Heart right ventricle (tissue), 16 donors: ENCODE measurements at places on chromosomes 7 and 10.

GRCh38 chr10:111290649-111291048 is 213.8 kb downstream of the ADRA2A start:
- no peak overlapping the region for H3K4me3 ChIP-seq
- H3K27ac ChIP-seq: no peak overlapping the region
- H3K4me1 ChIP-seq: no peaks in the 10 kb centered on the region
- H3K27me3 ChIP-seq: no peaks in the 10 kb centered on the region
- H3K36me3 ChIP-seq: no peaks in the 10 kb centered on the region

DNA sequence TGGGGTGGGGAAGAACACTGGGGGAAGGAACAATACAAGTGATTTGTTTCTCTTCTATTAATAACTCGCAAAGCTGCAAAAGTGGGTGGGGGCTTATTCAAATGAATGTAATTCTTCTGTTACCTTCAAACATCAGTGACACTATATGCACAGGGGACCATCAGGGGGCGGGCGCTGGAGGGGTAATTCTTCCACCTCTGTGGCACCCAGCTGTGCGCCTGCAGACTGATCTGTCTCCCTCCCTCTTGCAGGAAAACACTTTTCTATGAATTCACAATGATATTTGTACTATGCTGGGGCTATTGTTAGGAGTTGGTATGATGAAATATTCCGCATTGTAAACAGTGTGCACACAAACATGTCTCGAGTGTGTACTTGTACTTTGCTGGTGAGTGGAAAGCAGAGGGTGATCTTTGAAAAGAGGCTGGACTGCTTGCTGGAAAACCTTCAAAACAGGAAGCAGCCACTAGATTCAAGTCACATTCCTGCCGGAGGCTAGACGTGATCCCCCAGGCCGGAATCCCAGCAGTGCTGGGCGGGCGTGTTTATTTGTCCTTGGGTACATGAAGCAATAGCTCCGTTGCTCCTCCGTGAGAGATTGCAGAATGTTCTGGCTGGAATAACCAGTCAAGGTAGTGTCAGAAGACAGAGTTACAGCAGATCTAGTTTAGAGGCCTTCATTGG is 15.8 kb upstream of the BNIP3 start:
- no peaks in the 10 kb centered on the region for H3K36me3 ChIP-seq
- peak overlapping the region; percentile 78 for H3K27ac ChIP-seq
- peak; percentile 37 for DNase-seq
- no peak overlapping the region for H3K4me3 ChIP-seq

GRCh38 chr10:44017483-44018145 is 367.3 kb downstream of the CXCL12 start:
- H3K4me1 ChIP-seq: peaks cover 38% of the 10 kb centered on the region
- no peaks in the 10 kb centered on the region for H3K36me3 ChIP-seq
- H3K27ac ChIP-seq: no peak overlapping the region
- no peak for DNase-seq

DNA sequence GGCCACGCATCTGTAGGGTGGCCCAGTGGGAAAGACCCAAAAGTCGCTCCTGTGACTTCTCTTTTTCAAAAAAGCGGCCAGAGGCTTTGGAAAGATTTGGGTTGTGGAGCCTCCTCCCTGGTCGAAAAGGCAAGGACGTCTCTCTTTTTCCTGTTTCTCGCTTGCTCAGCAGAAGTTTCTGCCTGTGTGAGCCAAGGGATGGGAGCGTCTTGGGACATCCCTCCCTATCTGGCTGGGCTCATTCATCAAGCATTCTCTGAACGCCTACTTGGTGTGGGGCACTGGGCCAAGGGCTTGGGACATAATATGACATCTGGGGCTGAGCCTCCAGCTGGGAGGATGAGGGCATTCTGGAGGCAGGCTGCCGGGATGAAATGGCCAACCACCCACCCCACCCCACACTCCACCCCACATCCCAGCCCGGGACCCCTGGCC is 120.9 kb downstream of the C10orf105 start:
- no peaks in the 10 kb centered on the region for H3K36me3 ChIP-seq
- H3K4me3 ChIP-seq: no peak overlapping the region
- no peaks in the 10 kb centered on the region for H3K27me3 ChIP-seq
- peaks cover 16% of the 10 kb centered on the region for H3K4me1 ChIP-seq
- H3K27ac ChIP-seq: no peak overlapping the region
- peak; percentile 78 for DNase-seq

DNA sequence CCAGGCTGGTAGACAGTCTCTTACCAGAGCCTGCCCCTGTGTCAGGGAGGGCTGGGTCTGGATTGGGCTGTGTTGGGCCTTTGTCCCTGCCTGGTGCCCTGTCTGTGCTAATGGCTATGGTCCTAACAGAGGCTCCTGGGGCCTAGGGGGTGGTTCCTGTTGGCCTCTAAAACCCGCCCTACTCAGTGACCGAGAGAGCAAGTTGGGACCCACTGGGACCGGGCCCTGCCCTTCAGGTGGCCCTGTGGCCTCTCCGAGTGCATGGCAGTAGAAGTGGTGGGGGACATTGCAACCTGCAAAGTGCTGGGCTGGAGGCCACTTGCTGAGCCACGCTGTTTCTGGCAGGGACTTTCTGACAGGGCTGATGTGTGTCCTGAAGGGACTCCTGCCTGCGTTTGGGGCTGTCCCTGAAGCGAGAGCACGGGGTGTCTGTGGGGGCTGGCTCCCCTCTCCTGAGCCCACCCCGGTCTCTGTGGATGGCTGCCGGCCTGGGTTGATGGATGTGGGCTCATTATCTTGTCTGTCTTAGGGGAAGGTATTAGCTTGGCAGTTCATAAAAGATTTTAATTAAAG is 56.2 kb downstream of the GLRX3 start:
- H3K4me3 ChIP-seq: no peak overlapping the region
- no peaks in the 10 kb centered on the region for H3K27me3 ChIP-seq

GRCh38 chr7:138186951-138187351 is 110.7 kb downstream of the AKR1D1 start:
- no peak overlapping the region for H3K4me3 ChIP-seq
- no peak overlapping the region for H3K27ac ChIP-seq
- peaks cover 4% of the 10 kb centered on the region for H3K4me1 ChIP-seq
- H3K27me3 ChIP-seq: no peaks in the 10 kb centered on the region

DNA sequence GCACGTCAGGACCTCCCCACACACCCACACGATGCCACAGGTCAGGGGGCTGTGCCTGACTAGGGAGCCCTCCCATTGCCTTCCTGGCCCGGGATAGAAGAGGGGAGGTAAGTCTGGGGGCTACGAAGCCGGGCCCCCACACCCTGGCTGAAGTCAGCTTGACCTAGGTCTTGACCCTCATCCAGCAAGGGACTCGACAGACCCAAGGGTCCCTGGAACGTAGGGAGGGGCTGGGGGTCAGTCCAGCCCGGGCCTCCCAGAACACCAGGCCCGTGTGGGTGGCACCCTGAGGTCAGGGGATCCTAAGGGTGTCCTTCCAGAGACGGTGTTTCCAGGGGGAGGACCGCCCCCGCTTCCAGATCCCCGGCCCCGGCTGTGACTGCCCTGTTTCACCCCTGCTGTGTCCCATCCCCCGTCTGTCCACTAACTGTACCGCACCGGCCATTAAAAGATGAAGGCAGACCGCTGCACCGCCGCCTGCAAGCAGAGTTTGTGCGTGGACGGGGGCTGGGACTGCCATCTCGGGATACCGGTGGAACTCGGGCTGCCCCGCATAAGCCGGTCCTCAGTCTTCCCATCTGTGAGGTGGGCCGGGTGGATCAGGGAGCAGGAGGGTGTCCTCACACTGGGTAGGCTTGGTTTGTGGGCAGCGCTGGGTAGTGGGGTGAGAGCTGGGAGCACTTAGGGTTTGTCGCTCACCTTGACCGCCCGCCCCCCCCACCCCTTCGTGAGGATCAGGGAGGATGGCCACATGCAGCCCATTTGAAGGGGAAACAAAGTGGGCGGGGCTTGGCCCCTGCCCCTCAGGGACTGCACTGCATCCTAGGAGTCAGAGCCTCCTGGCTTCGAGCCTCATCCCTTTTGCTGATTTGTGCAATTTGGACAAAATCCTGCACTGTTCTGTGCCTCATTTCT is 21.1 kb downstream of the SLC29A4 start:
- peaks cover 26% of the 10 kb centered on the region for H3K36me3 ChIP-seq
- no peak for DNase-seq

DNA sequence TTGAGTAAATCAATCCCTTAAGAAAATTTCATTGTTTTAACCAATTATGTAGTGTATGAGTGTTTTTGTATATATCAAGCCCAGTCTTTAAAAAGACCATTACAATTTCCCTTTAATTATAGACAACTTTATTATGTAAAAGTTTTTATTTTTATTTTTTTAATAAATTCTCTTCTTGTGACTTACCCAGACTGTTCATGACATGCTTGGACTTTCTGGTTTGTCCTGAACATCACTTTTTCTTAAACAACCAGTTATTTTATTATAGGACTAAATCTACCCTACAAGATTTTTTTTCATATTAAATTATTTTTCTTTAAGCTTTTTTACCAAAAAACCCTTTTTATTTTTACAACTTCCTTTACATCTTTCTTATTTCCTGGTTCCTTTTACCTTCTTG is 410.4 kb downstream of the ATRNL1 start:
- no peak overlapping the region for H3K27ac ChIP-seq
- DNase-seq: no peak
- no peaks in the 10 kb centered on the region for H3K36me3 ChIP-seq
- H3K4me1 ChIP-seq: no peaks in the 10 kb centered on the region
- no peaks in the 10 kb centered on the region for H3K27me3 ChIP-seq
- no peak overlapping the region for H3K4me3 ChIP-seq

GRCh38 chr10:121262774-121263430 is 335.3 kb downstream of the FGFR2 start:
- H3K36me3 ChIP-seq: no peaks in the 10 kb centered on the region
- H3K4me1 ChIP-seq: no peaks in the 10 kb centered on the region
- no peak overlapping the region for H3K27ac ChIP-seq
- H3K27me3 ChIP-seq: no peaks in the 10 kb centered on the region
- DNase-seq: no peak

GRCh38 chr7:143480501-143480900 is 2.8 kb downstream of the TAS2R41 start:
- H3K36me3 ChIP-seq: no peaks in the 10 kb centered on the region
- no peaks in the 10 kb centered on the region for H3K4me1 ChIP-seq
- no peak for DNase-seq
- no peak overlapping the region for H3K4me3 ChIP-seq

DNA sequence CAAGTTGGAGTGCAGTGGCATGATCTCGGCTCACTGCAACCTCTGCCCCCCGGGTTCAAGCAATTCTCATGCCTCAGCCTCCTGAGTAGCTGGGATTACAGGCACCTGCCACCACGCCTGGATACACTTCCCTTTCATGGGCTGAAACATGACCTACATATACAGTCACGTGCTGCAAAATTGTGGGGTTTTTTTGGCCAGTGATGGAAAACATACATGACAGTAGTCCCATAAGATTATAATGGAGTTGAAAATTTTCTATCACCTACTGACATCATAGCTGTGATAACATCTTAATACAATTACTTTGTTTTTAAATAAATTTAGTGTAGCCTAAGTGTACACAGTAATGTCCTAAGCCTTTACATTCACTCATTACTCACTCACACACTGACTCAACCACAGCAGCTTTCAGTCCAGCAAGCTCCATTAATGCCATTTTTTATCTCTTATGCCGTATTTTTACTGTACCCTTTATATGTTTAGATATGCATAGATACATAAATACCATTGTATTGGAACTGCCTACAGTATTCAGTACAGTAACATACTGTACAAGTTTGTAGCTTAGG is 79.9 kb upstream of the TMEM196 start:
- no peaks in the 10 kb centered on the region for H3K36me3 ChIP-seq
- no peaks in the 10 kb centered on the region for H3K27me3 ChIP-seq
- H3K27ac ChIP-seq: no peak overlapping the region
- no peak overlapping the region for H3K4me3 ChIP-seq
- no peaks in the 10 kb centered on the region for H3K4me1 ChIP-seq
- DNase-seq: no peak

GRCh38 chr10:103568505-103568904 is 75.0 kb downstream of the NEURL1 start:
- no peaks in the 10 kb centered on the region for H3K27me3 ChIP-seq
- no peaks in the 10 kb centered on the region for H3K36me3 ChIP-seq
- H3K27ac ChIP-seq: no peak overlapping the region
- DNase-seq: no peak

DNA sequence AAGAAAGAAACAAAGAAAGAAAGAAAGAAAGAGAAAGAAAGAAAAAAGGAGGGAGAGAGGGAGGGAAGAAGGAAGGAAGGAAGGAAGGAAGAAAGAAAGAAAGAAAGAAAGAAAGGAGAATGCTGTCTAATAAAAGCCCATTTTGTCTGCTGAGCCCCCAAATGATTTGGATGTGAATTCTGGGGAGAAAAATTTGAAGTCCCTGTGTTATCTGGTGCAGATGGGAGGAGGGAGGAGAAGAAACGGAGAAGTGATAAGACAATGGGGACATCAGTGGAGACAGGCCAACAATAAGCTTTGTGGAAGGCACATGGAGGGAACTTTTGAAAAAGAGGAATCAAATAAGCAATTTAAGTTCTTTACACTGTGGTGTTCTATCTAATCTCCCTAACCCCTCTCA is 24.6 kb upstream of the TMEM273 start:
- H3K4me3 ChIP-seq: no peak overlapping the region
- no peak for DNase-seq
- no peak overlapping the region for H3K27ac ChIP-seq
- no peaks in the 10 kb centered on the region for H3K36me3 ChIP-seq
- no peaks in the 10 kb centered on the region for H3K4me1 ChIP-seq

GRCh38 chr10:17217631-17218232 is 10.3 kb upstream of the VIM start:
- H3K27me3 ChIP-seq: no peaks in the 10 kb centered on the region
- H3K4me1 ChIP-seq: no peaks in the 10 kb centered on the region
- no peak for DNase-seq
- H3K27ac ChIP-seq: no peak overlapping the region

DNA sequence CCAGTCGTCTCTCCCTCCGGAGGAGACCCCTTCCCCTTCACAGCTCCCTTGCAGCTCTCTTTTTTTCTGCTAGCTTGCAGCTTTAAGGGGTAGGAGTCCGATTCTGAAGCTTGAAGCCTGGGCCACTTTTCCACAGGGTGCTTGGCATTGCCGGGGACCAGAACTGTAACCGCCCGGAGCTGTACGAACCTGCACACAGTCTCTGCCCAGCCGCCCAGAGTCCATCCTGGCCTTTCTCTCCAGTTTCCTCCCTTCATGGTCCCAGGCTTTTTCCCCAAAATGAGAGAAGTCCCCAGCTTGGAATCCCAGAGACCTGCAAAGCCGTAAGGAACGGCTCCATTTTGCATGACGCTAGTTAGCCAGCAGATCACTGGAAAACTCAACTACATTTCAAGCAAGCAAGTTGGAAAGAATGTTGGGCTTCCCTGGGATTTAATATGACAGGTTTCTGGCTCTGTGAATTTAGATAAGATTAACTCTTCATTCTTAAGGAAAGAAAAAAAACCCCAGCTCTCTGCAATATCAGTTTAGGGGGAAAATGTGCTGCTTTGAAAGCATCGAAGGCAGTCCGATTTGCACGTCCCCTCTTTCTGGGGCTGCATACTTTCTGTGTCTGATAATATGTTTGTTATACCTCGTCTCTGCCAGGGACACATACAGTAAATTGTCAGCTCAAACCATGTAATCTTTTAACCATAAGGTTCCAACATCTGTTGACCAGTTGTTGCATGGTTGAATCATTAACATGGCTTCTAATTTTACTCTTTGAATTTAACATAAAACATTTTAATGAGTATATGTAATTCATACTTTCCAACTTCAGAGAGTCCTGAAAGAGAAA is 190.0 kb upstream of the LYZL2 start:
- H3K27ac ChIP-seq: peak overlapping the region; percentile 85
- no peaks in the 10 kb centered on the region for H3K27me3 ChIP-seq
- no peaks in the 10 kb centered on the region for H3K36me3 ChIP-seq
- peak overlapping the region; percentile 33 for H3K4me3 ChIP-seq
- H3K4me1 ChIP-seq: peaks cover 12% of the 10 kb centered on the region
- no peak for DNase-seq
